ENCODE measurements at places on chromosomes 12 and 14. TPM values are rescaled to one million over a fixed set of nuclear protein-coding genes. Genes with fewer than 3 reads are reported as not detected.

DNA sequence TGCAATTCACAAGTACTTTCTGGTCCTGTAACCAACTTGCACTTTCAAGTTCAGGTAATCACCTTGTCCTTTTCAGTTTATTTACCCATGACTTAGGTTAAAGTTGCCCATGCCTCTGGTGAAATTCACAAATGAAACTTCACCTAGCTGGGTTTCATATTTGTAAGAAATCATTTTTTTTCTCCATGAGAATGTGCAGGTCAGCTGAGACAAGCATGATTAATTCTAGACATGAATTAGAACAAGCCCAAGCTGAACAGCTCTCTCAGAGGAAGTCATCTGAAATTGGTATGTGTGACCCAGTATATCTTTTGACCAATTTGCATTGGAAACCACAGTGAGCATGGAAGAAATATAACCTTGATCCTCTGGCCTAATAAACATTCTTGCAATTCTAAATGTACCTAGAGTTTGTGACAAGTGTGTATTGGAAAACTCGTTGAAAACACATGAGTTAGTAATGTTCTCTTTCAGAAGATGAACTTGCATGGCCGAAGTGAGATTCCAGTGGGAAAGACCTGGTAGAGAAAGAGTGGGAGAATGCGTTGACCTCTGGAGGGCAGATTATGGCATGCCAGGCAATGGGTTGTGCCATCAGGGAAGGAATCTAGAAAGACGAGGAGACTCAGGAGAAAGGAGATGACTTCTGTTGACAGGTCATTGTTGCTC lies 486.5 kb downstream of the ZFP36L1 start:
- DNase-seq, result no peak

DNA sequence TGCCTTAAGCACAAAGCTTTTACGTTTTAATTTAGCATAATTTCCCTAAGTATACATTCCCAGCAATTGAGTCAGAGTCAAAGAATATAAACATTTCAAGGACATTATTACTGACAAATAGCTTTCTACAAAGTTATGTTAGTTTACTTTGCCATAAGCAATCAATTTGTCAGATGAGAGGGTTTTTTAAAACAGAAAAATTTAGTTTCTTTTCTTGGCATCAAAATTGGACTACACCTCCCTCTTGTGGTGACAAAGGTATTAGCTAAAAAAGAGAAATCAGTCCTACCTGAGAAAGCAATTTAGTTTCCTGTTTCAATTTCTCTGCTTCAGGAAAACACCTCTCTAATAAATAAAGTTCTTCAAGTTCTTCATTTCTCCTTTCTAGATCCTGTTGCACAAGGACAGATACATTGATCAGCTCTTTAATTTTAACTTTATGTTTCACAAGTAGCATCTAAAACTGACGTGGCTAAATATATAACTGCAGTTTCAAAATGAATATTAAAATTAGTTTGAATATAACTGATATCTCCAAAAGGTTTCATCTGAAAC lies 39.9 kb downstream of the DNAI7 start:
- no peak for DNase-seq

DNA sequence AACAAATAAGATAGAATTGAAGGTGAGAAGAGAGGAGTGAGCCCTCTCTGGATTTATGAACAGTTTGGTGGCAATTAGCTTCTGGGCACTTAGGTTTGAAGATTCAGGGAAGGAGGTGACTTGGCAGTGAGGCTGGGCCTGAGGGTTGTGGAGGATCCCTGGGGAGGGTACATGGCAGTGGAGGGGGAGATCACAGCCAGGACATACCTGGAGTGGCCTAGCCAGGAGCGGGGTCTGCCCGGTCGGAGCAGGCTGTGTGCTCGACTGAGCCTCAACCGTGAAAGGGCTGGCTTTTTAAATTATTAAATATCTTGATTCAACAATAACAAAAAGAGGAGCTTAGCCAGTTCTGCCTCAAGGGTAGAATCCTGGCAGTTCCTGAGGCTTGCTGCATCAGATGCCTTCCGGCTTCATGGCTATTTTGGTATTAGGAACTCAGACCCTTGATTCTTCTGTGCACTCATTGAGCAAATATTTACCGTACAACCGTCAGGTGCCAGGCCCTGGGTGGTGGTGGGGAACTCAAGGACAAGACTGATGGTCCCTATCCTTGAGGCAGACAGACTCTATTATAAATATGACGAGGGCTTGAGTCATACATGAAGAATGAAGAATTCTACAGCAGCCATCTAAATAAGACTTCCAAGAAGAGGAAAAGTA lies 73.4 kb downstream of the SPTB start:
- no peak for DNase-seq

GRCh38 chr12:92301356-92301755 lies 155.7 kb upstream of the BTG1 start:
- DNase-seq, result no peak

GRCh38 chr12:13117029-13117428 lies 13.6 kb upstream of the GSG1 start:
- DNase-seq, result no peak

DNA sequence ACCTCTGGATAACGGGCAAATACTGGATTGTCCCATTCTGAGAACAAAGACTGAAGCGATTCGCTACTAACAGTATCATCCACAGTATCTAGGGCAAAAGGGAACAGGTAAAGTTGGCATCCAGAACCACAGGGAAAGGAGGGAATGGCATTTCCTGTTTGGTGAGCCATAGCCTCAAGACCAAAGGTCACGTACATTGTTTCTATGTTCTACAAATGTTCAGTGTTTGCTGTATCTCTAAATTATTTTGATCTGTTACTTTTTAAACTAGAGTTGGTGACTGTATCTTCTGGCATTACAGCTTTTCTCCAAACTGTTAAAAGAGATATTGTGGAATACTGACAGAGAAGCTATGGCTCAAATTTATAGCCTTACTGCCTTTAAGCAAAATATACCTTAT lies 9.7 kb downstream of the MLH3 start:
- no peak for DNase-seq

DNA sequence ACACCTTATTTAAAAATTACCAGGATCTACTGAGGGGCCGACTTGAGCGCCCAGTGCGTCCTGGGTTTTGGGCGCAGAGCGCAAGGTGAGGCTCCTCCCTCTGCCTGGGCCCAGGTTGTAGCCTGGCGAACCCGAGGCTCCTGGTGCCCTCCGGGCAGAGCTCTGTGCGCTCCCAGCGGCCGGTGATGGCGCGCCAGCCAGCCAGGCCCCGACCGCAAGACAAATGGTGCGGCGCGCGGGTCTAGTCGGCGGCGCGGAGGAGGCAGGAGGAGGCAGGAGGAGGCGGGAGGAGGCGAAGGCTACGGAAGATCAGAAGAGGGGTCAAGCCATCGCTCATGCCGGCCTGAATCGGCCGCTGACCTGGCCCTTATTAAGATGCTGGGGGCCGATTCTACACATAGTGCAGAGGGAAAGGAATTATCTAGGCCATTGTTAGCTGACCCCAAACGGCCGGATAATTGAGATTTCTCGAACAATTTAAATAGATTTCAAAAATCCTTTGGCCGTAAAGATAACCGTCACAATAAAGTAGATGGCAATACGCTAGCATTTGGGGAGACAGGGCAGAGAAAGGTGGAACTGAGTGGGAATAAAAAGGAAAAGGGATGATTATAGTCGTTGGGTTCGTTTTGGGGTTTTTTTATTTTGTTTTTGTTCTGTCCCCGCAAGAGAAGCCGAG lies 2.8 kb downstream of the TBX5 start:
- DNase-seq, result no peak

GRCh38 chr14:75343911-75344310 lies 65.3 kb downstream of the FOS start:
- DNase-seq, result no peak

- DNase-seq, result no peak
Measured at GRCh38 chr12:96980991-96981414, 73.9 kb downstream of the NEDD1 start.

GRCh38 chr12:87051621-87052020 lies 795.4 kb upstream of the MGAT4C start:
- no peak for DNase-seq

GRCh38 chr14:96153003-96153402 lies 51.6 kb upstream of the BDKRB2 start:
- DNase-seq, result no peak

GRCh38 chr12:74725154-74725553 lies 187.5 kb downstream of the ATXN7L3B start:
- no peak for DNase-seq

- DNase-seq, result no peak
Measured at GRCh38 chr12:77384941-77385340, 319.6 kb upstream of the E2F7 start.

GRCh38 chr14:28220391-28220790 lies 546.2 kb upstream of the FOXG1 start:
- DNase-seq, result no peak

DNA sequence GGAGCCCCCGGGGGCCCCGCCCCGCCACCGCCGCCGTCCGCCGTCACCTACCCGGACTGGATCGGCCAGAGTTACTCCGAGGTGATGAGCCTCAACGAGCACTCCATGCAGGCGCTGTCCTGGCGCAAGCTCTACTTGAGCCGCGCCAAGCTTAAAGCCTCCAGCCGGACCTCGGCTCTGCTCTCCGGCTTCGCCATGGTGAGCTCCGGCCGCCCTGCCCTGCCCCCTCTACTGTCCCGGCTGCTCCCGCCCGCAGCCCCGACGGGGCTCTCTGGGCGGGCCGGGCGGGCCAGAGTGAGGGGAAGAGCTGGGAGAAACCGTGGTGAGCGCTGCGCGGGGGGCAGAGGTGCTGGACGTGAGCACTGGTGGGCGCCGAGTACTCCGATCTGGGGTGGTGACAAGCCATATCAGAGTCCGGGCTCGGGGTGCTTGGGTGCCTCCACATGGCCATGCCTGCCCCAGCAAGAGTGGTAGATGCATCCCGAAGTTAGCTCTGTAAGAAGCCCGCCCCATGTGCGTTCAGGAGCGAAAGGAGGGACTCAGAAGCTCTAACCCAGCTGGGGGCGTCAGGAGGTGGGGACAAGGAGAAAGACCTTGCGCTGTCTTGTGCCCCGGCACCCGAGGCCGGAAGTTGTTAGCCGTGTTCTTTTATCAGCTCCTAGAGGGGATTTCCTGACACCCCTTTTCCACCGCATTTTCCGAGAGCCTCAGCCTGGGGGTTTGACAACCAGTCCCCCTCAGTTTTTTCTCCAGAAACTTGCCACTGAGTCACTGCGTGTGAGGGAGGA lies 717 bp downstream of the ORAI1 start:
- DNase-seq, result peak; percentile 64

GRCh38 chr12:84911271-84912197 lies 1.1 kb downstream of the SLC6A15 start:
- DNase-seq, result no peak

DNA sequence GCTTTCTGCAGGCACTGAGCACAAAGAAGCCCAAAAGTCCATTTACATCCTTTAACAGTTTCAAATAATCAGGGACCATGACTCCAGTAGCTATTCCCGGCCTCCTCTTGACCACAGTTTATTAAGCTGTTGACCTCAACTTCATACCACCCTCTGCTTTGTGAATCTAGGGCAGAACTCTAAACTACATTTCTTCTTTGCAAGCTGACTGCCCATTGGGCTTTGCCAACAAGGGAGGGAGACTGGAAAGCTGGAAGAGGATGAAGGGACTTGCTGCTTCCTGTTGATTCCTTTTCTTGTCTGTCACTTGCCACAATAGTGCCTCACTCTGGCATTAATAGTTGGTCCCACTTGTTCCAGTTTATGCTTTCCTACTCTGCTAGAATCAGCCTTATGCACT lies 2.7 kb downstream of the CGRRF1 start:
- no peak for DNase-seq

DNA sequence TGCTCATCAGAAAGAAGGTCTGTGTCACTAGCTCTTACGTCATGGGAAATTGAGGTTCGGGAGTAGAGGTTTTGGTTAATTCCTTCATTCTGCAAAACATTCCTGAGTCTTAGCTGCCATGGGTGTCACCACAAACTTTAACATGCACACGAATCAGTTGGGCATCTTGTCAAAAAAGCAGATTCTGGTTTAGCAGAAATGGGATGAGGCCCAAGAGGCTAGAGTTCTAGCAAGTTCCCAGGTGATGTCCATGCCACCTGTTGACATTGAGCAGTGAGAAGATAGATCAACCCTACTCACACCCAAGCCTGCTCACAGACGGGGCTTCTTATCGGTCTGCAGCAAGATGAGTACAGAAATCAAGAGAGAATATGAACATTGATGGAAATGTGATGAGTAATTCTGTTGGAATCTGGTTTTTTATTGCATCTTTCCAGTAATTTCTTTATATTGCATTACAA lies 11.7 kb upstream of the RIN3 start:
- DNase-seq, result no peak

GRCh38 chr14:35958499-35958898 lies 132.4 kb downstream of the BRMS1L start:
- no peak for DNase-seq

DNA sequence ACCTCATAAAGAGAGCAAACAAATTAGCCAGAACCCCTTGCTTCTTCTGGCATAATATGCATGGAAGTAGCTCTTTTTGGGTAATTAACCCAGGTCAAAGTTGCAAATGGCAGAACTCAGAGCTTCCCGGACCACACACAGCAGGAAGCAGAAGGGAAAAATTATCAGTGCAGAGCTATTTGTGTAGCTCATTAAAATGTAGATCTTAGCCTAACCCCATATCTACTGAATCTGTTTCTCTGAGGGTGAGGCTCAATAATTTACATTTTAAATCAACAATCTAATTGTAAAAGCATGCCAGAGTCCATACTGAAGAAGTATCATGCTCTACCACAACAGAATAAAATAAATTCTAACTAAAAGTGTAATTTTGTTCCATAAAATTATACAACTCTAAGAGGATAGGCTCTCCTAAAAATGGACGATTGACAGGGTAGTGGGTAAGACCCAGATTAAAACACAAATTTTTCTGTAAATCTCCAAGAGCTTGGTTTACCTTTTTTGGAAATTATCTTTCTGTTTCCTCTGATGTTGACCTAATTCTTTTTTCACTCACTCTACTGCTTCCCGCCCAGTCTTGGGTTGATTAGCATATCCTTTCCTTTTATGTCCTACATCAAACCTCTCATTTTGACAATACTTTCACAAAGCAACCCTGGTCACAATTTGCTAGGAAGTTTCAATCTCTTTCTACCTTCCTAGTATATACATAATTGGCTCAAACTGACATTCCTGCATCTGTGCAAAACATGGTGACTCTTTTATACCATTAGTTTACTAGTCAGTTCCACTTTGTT lies 213.3 kb upstream of the SLC16A7 start:
- DNase-seq, result no peak

CLEC4D gene
- 0.22 TPM for total RNA-seq

PLXNC1 gene
- 30.6 TPM for total RNA-seq

TTC9 gene
- total RNA-seq, result 11.7 TPM

TOMM20L gene
- not detected for total RNA-seq

GPR162 gene
- total RNA-seq, result not detected

PHETA1 gene
- total RNA-seq, result 2.1 TPM

SAMD15 gene
- total RNA-seq, result 0.32 TPM

KRT85 gene
- total RNA-seq, result not detected

DLST gene
- total RNA-seq, result 134 TPM

EMP1 gene
- 14.0 TPM for total RNA-seq

DENND5B gene
- 0.26 TPM for total RNA-seq

LRTM2 gene
- not detected for total RNA-seq

COA8 gene
- total RNA-seq, result 18.3 TPM

HOXC12 gene
- not detected for total RNA-seq

NOVA1 gene
- total RNA-seq, result not detected
